ENCODE measurements at places on chromosomes 3 and 15.

- no peak for DNase-seq
Observed at GRCh38 chr3:133474251-133474801, 74.5 kb downstream of the BFSP2 start.

DNA sequence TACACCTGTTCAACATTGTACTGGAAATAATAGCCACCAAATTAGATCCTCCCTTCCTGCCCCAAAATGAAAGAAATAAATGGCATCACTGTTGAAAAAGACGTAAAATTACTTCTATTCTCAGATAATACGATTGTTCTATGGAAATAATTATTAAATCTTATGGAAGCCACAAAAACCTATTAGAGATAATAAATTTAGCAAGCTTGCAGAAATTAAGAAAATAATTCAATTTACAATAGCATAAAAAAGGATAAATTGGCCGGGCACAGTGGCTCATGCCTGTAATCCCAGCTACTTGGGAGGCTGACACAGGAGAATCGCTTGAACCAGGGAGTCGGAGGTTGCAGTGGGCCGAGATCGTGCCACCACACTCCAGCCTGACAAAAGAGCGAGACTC, 57.8 kb downstream of the PPCDC start:
- DNase-seq: no peak

DNA sequence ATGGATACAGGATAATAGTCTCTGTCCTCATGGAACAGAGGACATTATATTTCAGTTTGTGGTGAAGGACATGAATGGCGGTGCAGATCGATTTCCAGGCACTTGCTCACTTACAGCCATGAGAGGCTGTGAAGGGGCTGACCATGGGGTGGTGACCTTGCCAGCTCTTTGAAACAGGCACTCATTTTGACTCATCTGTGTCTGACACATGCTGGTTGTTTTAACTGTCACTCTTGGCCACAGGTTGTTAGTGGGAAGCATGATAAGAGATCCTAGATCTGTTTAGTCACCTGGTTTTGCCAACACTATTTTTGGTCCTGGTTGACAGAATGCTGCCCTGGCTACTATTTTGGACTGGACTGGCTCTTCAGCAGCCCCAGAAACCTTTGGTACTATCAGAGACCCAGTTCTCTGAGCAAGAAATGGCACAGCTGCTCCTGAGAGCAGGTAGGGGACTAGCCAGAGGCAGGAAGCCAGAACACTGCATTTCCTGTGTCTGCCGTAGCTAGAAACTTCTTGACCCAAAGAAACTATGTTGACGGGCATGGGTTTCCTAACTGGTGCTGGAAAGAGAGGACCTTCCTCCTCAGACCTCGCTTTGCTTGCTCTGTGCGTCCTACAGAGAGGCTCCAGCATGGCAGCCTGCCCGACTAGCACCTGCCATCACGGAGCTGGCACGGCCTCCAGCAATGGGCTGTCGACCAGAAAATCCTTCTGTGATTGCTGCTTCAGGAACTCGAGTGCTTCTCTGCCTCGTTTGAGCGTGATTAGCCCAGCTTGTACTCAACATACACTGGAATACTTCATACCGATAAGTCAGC, 6.3 kb downstream of the PXYLP1 start:
- peak; percentile 65 for DNase-seq

DNA sequence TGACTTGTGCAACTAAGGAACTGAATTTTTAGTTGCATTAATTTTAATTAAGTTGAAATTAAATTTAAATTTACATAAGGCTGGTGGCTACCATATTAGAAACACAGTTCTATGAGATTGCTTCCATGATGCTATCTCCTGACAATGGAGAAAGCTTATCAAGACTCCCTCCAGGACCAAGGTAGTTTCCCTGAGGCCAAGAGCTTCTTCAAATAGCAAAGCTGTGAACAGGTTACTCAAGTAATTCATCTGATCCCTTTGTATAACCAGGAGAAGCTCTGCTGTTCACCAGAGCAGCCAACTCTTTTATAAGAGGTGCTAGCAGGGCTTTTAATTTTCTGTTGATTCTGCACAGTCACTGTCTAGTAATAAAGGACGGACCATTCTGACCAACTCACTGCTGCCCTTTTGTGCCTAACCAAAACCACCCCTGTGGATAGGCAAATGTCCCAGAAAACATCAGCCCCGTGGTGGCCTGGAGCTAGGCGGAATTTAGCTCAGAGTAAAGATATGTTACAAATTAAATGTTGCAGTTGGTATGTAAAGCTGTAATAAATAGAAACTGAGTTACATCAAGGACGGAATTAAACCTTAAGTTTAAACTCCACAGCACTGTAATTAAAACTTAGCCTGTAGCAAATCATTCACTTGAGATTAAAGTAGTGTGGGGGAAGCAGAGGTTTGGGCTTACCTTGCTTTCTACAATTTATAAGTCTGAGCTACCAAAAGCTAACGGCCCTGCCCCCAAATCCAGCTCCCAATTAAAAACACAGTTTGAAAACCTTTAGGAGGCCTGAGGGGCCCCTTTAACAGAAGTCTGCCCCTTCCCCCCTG, 55.6 kb upstream of the LRTM1 start:
- DNase-seq: no peak

DNA sequence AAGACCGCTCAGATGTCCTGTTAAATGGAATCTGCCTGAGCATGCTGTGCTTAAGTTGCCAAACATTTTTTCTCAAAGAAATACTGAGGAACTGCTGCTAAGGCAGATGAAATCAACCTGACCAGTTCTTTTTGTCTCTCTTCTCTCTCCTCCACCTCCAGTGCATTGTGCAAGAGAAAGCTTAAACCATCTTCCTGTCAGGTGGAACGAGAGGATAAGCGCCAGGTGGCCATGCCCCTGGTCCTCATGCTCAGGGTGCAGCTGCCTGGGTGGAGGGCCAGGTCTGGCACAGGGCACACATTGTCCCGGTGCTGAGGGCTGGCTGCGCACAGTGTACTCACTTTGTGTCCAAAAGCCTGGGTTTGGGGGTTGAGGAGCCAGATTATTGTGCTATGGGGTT, 176.2 kb upstream of the TP63 start:
- DNase-seq: no peak

DNA sequence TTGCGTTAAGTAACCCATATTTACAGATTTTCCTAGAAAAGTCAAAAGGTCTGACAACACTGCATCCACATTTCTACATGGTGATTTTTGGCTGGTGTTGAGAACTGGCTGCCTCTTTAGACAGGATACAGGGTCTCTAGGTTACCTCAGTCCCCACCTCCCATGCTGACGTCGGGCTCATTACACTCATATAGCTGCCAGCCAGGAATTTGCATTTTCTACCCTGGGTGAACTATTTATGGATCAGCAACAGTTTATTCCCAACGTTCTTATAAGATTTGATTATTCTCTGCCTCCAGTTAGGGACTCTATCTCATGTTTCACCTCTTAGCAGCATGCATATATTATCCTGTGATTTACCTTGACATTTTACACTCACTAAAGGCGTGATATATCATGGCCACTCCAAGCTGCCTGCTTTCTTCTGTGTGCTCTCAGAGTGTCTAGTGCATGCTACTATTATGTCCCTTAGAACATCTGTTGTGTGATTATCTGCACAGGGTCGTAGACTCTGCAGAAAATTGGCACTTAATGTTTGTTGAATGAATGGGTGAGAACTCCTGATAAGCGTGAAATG, 49.0 kb downstream of the CLDN11 start:
- DNase-seq: no peak

DNA sequence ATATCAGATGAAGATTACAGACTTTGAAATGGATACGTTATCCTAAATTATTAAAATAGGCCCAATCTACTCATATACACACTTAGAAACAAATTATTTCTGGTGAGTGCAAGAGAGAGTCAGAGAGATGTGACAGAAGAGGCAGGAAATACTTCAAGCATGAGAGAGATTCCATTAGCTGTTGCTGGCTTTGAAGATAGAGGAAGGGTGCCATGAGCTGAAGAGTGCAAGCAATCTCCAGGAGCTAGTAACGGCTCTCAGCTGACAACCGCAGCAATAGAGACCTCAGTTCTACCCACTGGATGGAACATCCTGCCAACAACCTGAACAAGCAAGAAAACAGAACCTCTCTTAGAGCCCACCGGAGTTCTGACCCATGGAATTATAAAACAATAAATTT, 270.7 kb upstream of the SLITRK3 start:
- no peak for DNase-seq

- DNase-seq: no peak
Observed at GRCh38 chr3:66762916-66763693, 235.0 kb upstream of the KBTBD8 start.

- DNase-seq: no peak
Observed at GRCh38 chr3:16349986-16350596, 85.1 kb downstream of the OXNAD1 start.

DNA sequence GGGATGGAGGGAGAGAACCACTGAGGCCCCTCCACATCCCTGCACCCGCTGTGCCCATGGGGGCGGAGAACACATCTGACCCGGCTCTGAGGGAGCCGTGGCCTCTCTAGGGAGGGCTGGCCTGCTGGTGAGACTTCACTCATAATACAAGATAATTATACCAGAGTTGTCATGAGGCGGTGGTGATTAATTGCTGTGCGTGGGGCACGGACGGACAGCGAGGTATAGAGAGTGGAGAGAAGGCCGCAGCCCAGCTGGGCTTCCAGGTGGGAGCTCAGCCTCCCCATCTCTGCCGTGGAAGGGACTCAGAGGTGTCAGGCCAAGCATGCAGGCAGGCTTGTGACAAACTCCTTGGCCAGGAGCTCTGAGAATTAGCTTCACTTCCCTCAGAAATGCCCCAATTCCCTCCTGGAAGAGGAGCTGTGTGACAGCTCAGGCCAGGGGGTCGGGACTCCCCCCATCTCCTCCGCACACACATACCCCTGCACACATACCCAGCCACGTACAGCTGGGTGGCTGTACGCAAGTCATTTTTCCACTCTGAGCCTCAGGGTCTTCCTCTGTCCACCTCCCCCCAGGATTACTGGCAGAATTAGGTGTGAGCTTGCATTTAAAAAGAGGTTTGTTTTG, 6.0 kb upstream of the GATA2 start:
- DNase-seq: no peak

- peak; percentile 53 for DNase-seq
Observed at GRCh38 chr3:136186344-136186743, 9.8 kb downstream of the MSL2 start.

GRCh38 chr3:53592862-53593261, 98.5 kb downstream of the CACNA1D start:
- no peak for DNase-seq

GRCh38 chr3:161038725-161039124, 66.4 kb downstream of the B3GALNT1 start:
- DNase-seq: no peak

DNA sequence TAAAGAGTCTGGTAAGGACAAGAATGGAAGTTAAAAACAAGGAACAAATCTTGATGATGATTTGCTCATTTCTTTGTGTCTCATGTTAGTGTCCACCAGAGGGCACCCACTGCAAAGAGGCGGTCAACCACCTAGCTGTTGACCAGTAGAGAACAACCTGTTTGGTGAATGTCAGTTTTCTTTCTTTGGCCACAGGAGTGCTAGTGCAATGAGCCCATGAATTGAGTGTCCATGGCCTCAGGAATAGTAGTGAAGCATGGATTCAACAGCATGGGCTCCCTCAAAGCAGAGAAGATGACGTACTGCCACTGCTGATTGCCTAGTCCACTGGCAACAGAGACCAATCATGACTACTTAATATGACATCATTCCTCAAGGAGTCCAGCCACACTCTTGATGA, 10.7 kb upstream of the CNTN6 start:
- no peak for DNase-seq

DNA sequence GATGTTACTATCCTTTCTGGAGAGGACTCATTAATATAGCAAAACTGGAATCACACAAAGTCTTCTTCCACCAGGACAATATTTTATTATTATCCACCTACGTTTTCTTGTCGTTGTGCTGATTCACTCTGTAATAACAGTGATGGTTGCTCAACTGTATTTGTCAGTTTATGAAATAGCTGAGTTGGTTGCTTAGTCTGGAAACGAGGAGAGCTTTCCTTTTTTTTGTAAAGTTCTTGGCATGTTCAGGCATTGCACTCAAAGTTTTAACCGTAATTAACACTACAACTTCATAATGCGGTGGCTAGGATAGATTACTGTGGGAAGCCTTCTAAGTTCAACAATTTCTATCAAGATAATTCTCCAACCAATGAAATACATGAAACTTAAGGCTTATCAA, 131.2 kb downstream of the RAP2B start:
- DNase-seq: no peak

- DNase-seq: no peak
Observed at GRCh38 chr3:155329513-155330048, 36.1 kb upstream of the STRIT1 start.

- DNase-seq: no peak
Observed at GRCh38 chr15:35495080-35495479, 50.9 kb downstream of the DPH6 start.

DNA sequence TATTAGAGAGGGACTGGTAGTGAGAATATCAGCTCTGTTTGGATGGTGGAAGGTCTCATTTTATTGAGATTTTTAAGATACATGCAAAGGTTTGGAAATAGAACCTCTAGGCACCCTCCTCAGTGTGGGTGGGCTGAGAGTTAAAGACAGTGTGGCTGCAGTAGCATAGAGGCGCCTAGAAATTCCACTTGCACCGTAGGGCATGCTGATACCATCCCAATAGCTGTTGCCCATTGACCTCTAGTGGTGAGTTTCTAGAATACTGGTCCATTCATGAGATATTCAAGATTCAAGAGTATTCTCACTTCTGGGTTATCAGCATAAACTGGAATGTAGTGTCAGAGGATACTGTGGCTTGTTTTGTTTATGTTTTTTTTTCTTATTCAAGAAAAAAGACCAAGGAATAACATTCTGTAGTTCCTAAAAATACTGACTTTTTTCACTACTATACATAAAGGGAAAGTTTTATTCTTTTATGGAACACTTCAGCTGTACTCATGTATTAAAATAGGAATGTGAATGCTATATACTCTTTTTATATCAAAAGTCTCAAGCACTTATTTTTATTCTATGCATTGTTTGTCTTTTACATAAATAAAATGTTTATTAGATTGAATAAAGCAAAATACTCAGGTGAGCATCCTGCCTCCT, 87.2 kb downstream of the TGFBR2 start:
- peak; percentile 60 for DNase-seq

DNA sequence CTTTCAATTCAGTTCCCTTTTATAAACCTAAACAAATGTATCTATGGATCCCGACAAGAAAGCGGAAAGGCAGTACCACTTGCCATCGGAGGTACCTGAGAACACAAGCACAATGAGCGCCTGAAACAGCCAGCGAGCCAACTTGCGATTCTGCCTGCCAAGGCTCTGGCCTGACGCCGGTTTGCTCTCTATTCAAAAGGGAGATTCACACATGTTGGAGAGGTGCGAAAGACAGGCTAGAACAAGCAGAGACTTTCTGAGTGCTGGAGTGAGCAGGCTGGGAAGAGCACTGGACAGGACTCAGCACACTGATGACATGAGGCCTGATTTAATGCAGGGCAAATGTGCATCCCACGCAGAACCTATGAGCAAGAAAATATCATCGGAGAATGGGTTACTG, 17.7 kb upstream of the PRR23E start:
- no peak for DNase-seq

GRCh38 chr3:50155891-50156290, 767 bp downstream of the SEMA3F start:
- DNase-seq: no peak
